ENCODE measurements at places on chromosomes 5 and 9. TPM values are rescaled to one million over a fixed set of nuclear protein-coding genes. Genes with fewer than 3 reads are reported as not detected.

The TMEM250 gene
- total RNA-seq: 16.5 TPM

The LCN12 gene
- 0.74 TPM for total RNA-seq

The GOLPH3 gene
- total RNA-seq: 40.6 TPM

The SLC36A3 gene
- not detected for total RNA-seq

The LECT2 gene
- not detected for total RNA-seq

The CACNA1B gene
- 30.2 TPM for total RNA-seq

The SLC46A2 gene
- not detected for total RNA-seq

The SMAD5 gene
- 23.6 TPM for total RNA-seq

The HMMR gene
- total RNA-seq: 2.2 TPM

The FOXI1 gene
- not detected for total RNA-seq

The NR5A1 gene
- not detected for total RNA-seq

The SPINK4 gene
- total RNA-seq: not detected

The LYSMD3 gene
- 13.0 TPM for total RNA-seq
